ENCODE measurements at places on chromosomes 5 and 9.

DNA sequence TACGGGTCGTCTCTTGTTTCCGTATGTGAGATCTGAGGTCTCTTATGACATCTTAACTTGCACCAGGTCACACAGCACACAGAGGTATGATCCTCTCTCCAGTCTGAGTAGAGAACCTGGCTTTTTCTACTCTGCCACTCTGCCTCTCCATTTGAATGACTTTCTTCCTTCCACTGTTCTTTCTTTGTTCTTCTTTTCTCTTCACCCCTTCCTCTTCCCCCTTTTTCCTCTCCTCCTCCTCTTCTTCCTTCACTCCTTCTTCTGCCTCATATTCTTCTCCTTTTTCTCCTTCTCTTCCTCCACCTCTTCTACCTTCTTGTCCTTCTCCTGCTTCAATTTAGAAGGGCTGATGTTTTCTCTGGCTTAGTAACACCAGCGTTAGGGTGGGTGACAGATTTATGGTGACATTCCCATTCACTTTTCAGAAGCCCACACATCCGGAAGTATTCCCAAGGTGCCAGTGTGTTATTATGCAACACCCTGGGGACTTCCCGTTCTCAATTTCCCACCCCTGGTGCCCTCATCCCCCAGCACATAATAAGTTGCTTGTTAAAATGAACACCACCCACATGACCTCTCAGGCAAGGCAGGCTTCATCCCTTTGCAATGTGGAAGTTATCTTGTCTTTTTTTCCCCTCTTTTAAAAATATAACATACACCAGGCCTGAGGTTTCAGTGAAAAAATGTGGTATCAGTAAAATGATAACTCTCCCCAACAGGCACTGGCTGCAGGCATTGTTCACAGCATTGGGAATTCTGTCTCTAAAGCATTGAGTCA, 122.0 kb downstream of the PAPPA start:
- DNase-seq, result no peak

DNA sequence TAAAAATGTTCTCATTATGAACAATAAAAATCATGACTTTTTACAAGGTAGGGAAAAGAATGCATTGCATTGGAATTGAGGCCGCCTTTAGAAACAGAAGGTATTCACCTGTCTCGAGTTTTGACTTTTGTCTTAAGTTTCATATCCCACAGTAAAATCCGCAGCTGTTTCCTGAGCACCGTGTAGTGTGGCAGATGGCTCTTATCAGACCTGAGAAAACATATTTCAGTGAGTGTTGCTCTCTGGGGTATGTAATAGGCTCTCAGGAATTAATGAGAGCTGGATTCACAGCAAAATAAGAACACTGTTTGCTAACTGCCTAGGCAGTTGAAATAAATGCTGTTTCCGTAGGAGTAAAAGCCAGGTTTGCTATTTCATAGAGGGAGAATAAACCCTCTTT, 221.4 kb downstream of the CFAP90 start:
- DNase-seq, result no peak

- DNase-seq, result no peak
These were observed 141.2 kb downstream of the PARP8 start for GRCh38 chr5:50807661-50808060.

- DNase-seq, result no peak
These were observed 216.2 kb upstream of the ACTBL2 start for GRCh38 chr5:57698802-57699201.

DNA sequence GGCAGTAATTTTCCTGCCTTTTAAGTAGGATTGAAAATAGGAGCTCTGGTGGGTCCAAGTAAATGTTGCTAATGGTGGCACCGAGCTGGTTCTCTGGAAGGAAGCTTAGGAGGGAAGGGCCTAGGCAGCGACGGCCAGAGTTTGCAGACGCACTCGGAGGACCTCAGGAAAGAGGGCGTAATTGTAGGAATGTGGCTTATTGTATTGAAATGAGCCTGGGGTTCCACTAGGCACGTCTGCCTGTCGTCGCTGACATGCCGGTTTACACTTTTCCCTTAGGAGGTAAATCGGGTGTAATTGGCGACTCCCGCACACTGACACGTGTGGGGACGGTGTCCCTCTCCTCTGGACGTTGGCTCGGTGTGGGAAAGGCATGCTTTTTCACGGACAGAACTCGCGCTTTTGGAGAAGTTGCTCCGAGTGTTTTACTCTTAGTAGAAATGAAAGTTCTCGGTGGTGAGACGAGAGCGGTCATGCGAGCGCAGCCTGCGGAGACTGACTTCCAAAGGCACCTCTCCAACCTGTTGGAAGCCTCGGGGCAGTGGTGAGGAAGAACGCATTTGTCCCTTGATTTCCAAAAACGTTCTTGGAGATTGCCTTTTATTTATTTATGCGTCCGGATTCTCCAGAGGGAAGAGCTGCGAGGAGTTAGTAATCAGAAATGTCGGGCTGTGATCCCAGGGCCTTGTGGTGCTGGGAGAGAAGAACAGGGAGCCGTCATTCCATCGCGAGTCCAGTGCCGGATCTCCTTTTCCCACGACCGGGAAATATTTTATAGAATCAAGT, 1.3 kb downstream of the NR4A3 start:
- DNase-seq, result no peak

GRCh38 chr5:84287951-84288350, 96.7 kb downstream of the EDIL3 start:
- peak; percentile 54 for DNase-seq

GRCh38 chr9:34862043-34862442, 96.0 kb upstream of the PHF24 start:
- peak; percentile 45 for DNase-seq

- DNase-seq, result no peak
These were observed 576.7 kb upstream of the ADAMTS16 start for GRCh38 chr5:4563400-4563799.

DNA sequence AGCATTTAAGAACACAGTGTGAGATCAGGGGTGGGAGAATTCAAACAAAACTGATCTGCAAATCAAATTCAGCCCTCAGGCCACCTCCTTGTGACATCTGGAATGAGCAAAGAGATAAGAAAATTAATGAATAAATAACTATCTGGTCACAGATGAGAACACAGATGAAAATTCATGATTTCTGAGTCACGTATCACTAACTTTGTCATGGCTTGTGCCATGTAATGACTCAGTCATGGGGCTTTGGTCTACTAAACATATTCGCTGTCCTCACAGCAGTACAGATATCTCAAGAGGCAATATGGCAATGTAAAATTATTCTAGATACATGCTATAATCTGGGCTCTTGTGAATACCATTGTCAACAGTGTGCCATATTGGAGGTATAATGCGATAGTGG, 274.4 kb downstream of the MAN2A1 start:
- DNase-seq, result no peak

DNA sequence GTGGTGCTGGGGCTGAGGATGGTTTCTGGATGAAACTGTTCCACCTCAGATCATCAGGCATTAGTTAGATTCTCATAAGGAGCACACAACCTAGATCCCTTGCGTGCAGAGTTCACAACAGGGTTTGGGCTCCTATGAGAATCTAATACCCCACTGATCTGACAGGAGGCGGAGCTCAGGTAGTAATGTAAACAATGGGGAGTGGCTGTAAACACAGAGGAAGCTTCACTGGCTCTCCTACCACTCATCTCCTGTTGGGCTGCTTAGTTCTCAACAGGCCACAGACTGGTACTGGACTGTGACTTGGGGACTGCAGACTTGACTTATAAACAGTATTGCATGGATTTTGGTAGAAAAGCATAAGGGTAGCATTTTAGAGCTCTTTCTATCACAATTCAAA, 870.7 kb upstream of the CDH10 start:
- no peak for DNase-seq

GRCh38 chr5:125298258-125298657, 551.8 kb upstream of the ZNF608 start:
- no peak for DNase-seq

- no peak for DNase-seq
These were observed 1.1 kb downstream of the LRRC70 start for GRCh38 chr5:62579761-62580160.

DNA sequence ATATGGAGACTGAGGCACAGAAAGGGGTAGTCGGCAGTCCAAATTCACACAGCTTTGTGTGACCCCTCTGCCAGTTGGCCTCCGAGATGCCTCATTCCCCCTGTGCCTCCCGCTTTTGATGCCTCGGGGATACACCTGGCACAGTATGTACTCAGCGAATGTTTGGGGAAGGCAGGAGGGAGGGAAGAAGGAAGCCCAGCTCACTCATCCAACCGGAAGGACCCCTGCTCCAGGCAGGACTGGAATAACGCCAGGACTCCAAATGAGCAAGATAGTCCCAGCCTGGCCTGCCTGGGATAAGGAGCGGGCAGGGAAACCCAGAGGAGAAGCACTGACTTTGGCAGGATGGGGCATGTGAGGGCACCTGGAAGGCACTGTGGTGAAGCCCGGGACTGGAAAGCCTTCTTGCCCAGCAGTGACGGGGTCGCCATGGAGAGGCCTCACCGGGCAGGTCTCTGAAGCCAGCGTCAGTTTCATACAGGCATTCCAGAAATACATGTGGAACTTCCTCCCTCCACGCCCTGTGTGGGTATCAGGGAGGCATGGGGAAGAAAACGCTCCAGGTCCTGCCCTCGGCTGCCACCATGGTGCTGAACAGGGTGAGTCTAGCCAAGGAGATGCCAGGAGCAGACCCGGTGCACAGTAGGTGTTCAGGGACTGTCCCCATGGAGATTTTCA, 20.3 kb downstream of the LMX1B start:
- DNase-seq, result no peak

DNA sequence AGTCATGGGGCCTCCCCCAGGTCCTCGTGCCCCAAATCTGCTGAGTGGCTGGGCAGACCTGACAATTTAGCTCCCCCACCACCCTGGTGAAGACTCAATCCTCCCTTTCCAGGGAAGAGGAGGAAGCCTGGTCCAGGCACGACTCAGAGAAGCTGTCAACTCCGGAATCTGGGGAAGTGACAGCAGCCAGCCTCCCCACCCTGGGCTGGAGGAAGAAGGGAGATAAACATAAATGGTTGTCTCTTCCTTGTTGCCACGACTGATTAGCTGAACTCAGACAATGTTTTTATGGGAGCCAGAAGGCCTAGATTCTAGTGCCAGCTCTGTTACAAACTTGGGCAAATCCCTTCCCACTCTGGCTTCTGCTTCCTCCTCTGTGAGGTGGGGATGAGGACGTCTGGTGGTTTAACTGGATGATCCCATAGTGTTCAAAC, 15.4 kb downstream of the CCDC69 start:
- DNase-seq, result no peak

DNA sequence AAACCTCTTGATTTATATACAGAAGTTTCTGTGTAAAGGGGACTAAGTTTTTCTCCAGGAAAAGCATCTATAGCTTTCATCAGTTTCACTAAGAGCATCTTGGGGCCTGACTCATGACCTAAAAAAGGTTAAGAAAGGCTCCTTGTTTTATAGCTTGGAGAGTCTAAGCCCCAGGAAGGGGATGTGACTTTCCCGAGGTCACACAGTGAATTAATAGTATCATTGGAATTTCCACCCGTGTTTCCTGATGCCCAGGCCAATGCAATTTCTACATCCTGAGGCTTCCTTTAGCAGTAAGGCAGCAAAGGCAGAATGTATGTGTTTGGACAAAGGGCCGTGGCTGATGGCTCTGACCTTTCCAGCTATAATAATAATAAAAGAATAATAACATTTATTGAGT, 8.6 kb downstream of the MORN5 start:
- no peak for DNase-seq

- no peak for DNase-seq
These were observed 457.5 kb downstream of the ENC1 start for GRCh38 chr5:74183041-74183440.

DNA sequence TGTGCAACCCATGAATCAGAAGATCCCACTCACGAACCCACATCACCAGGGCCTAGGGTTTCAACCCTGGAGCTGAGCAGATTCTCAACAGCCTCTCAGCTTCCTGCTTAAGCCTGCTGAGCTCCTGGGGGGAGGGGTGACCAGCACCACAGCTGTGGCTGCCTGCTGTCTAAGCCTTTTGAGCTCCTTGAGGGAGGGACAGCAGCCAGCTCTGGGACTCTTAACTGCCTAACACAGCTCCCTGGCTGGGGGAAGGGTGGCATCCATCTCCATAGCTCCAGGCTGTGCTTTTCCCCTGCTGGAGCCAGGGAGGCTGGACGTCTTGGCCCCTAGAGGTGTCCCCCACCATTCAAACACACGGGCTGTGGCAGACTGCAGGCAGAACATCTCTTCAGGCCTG, 250.3 kb downstream of the DMAC1 start:
- DNase-seq, result no peak

All from KG1 (cell line).